ENCODE measurements at places on chromosomes 4 and X.

- no peak for DNase-seq
Observed at GRCh38 chr4:12139296-12139695, 710.6 kb upstream of the HS3ST1 start.

GRCh38 chr4:168528131-168528949, 31.5 kb downstream of the PALLD start:
- DNase-seq = no peak

GRCh38 chr4:47690611-47691010, 147.3 kb downstream of the CORIN start:
- no peak for DNase-seq

DNA sequence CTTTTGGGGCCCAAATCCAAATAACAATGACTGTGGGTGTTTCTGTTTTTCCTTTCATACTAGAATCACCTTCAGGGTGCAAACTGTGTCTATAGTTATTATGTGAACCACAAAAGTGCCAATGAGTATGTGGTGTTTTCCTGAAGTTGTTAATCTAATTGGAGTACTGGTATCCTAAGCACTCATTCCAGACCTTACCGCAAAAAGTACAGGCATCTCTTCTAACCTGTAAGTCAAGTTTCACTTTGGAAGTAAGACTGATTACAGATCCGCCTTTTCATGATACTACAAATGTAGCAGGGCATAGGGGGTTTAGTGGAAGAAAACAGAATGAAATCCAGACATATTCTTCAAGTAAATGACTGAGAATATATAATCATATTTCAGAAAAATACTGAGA, 16.1 kb downstream of the COQ2 start:
- no peak for DNase-seq

GRCh38 chr4:151489462-151490203, 80.7 kb downstream of the FHIP1A start:
- DNase-seq = no peak

DNA sequence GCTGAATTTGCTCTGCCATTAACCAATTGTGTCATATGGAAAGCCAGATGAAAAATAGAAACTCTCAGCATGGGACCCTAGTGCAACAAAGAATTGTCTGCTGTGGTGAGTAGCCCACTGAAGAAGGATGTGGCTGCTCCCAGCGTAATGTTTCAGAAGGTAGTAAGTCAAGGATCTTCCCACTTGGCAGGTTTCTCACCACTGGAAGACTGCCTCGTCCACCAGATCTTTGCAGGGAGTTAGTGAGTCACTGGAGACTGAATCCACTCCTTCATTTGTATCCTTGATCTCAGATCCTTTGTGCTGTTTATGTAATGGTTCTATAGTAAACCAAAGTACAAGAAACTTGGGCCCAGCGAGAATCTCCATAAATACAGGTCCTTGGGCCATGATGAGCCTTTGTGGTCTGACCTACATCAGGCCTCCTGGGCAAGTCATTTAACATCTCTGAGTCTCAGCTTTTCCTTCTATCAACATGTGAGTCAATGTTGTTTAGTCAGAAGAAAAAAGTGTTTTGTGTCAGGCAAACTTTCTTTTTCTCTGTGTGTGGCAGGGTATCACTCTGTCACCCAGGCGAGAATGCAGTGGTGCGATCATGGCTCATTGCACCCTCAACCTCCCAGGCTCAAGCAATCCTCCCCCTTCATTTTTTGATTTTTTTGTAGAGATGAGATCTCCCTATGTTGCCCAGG, 78.0 kb upstream of the CCDC160 start:
- no peak for DNase-seq

GRCh38 chr4:183674153-183674552, 15.1 kb downstream of the TRAPPC11 start:
- no peak for DNase-seq

GRCh38 chr4:1793496-1793840, 375 bp downstream of the FGFR3 start:
- no peak for DNase-seq

GRCh38 chrX:5236096-5236495, 992.6 kb downstream of the NLGN4X start:
- no peak for DNase-seq

Data from stimulated activated CD8-positive, alpha-beta memory T cell treated with anti-CD3 and anti-CD28 coated beads, Interleukin-4, amount 100 ng/mL, for 4 hours (primary cell).